Suprapubic skin (tissue), 4 donors: ENCODE measurements at places on chromosomes 1 and 21.

DNA sequence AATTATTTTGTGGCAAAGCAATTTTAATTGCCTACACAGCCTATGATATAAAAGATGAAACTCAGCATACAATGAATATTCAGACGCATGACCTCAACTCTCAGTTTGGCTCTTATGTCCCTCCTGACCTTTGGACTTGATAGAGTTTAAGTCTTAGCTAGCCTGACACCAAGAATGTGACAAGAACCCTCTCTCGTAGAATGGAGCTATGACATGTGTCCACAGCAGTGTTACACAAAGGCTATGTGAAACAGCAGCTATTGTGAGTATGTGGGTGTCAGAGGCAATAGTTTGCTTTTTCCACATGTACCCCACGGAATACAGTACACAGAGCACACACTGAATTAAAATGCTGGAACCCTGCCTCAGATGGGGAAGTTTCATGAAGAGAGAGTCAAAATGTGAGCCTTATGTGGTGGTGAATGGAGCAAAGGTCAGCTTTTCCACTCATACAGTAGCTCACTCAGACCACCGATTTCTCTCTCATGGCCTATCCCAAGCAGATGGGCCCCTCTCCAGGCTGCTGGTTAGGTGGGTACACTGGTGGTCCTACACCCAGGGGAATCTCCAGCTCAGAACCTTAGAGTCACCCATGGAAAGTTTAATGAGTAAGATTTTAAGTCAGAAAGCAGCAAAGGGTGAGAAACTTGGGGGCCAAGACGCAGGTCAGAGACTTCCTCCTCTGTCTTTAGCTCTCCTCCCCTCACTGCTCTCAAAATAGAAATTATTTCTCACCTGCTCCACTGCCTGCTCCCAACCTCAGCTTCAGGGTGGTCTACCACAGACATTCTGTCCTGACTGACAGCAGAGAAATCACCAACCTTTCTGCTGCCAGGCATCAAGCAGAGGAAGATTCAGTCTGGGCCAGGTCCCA, 10.1 kb upstream of the XCL2 start:
- DNase-seq, result no peak

DNA sequence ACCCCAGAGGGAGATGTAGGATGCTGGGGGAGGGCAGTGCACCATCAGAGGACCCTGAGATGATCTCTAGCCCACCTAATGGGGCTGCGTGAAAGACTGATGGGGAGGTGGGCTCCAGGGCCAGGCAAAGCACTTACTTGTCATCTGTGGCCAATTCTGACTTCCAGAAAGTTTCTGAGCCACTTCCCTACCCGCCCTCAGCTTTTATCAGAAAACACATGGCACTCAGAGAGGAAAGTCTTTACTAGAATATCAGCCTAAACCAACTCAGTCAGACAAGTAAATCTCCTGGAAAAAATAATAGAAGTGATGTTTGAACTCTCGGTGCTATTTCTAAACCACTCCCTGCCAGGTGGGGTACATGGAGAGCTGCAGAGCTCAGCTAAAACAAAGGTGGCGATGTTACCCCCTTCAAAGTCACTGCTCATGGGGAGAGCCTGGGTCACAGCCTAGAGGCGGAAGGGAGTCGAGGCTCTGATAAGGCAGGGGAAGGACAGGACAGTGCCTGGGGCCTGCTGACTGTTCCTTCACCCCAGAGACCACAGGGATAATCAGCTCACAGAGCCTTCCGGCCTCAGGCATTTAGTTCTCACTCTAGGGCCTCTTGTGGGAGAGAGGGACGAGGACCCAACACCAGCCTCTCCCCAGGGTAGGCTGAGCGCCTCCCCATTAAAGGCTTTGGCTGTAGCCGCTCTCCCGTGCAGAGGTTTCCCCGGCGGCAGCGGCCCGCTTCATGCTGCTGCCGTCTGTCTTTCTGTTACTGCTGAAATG, 14.2 kb downstream of the SMIM12 start:
- DNase-seq, result no peak

DNA sequence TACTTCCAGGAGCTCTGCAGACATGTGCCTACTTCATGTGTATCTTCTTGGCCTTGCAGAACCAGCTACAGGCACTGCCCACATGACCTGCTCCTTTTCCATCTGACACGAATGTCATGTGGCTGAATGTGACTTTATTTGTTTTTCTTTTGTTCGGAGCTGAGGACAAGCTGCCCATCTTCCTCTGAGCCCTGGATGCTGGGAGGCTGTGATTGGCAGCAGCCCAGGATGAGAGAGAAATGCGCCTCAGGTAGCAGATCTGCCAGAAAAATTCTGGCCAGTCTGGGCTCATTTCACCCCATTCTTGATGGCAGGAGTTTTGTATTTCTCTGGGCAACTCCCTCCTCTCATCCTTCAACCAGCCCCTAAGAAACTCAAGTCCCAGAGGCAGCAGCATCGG, 372.0 kb downstream of the RPS6KC1 start:
- no peak for DNase-seq

DNA sequence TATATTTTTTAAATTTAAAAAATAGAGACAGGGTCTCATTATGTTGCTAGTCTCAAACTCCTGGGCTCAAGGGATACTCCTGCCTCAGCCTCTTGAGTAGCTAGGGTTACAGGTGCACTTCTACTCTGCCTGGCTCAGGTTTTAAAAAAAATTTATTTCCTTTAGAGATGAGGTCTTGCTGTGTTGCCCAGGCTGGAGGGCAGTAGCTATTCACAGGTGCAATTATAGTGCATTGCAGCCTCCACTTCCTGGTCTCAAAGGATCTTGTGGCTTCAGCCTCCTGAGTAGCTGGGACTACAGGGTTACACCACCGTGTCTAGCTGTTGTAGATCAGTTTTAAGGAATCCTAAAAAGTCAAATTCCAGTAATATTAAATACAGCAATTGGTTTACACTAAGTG, 5.0 kb downstream of the RNF11 start:
- DNase-seq, result no peak

GRCh38 chr1:8687538-8687937, 129.9 kb downstream of the RERE start:
- DNase-seq, result no peak

DNA sequence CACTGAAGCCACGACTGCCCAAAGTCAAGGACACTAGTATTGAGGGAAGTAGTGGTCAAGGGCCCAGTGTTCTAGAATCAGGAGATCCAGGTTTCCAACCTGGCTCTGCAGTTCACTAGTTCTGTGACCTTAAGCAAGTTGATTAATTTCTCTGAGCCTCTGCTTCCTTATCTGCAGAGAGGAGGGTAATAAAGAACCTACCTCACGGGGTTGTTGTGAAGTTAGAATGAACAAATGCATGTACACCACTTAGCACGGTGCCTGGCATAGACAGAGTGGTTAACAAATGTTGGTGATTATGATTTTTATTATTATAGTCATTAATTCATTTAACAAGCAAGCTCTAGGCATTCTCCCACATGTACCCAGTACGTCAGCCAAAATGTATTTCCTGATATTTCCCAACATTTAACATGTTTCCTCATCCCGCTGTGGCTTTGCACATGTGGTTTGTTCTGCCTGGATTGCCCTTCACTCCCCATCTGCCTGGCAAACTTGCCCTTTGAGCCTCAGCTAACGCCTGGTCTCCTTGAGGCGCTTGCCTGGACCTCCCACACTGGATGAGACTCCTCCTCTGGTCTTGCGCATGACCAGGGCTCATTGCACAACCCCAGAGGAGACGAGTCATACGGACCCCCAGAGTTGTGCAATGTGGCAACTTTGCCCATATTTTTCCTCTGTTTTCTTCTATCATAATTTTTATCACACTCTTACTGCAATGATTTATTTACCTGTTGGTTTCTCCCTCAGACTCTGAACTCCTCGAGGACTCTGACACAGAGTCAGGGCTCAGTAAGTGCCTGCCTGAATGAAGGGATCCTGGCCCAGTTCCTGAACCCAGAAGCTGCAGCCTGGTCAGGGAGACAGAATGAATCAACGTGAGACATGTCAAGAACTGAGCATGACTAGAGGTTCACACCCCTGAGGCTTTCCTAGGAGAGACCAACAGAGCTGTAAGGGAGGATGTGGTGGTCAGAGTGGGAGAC, 20.7 kb upstream of the MFSD2A start:
- DNase-seq, result peak; percentile 94

GRCh38 chr1:204115116-204115515, 36.7 kb downstream of the ETNK2 start:
- DNase-seq, result no peak

DNA sequence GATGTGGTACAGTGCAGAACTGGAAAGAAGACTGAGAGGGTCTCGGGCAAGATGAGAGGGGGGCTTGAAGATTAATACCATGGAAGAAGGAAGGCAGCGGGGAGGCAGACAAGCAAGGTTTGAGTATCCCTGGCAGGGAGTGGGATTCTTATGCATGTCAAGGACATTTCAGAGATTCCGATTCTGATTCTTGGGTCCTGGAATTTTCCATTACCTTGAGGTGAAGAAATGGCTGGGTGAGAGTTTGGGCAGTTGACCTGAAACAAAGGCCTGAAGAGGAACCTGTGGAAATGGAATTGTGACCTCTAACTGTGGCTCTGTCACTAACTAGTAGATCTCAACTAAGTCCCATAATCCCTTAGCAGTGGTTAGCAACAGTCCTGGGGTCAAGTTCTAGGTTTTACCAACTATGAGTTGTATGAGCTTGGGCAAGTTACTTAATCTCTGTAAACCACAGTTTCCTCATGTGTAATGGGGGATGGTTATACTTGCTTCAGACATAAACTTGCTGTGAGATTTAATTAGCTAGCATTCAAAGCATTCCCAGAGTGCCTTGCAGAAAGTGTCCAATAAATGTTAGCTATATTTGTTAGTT, 8.6 kb upstream of the ACTN2 start:
- no peak for DNase-seq

- no peak for DNase-seq
Observed at GRCh38 chr1:87450136-87450535, 121.5 kb downstream of the LMO4 start.

GRCh38 chr1:33147997-33148314, 33.9 kb downstream of the TRIM62 start:
- DNase-seq, result no peak

DNA sequence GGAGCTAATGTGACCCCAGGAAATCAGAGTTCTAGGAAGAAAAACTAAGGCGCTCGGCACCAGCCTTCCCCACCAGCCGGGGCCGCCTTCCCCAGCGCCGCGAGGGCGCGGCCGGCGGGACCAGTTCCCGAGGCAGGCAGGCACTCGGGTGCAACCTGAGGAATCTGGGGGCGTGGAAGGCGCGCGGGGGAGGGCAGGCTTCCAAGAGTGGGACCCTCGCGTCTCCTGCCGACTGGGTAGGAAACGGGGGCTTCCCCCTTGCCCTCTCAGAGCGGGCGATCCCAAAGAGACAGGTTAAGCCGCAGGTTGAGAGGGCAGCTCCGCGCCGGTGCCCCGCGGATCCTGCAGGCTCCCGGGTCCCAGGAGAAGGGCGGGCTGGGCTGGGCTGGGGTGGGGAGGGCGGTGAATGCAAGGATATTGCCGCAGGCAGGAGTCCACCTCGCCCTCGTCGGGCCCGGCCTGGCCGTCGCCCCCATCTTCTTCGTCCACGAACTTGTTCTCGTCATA, 431 bp downstream of the ARPC5 start:
- DNase-seq, result peak; percentile 81

DNA sequence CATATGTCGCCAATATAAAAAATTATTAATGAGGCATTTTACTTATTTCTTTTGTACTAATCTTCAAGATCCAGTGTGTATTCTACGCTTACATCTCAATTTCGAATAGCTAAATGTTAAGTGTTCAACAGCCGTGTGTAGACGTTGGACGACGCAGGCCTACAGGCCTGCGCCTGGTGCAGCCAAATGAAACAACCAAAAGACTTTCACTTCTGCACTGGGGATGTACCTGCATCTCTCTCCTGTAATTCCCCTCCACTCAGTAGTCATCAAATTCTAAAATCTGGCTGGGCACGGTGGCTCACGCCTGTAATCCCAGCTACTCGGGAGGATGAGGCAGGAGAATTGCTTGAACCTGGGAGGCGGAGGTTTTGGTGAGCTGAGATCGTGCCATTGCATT, 76.8 kb upstream of the HNRNPU start:
- no peak for DNase-seq

DNA sequence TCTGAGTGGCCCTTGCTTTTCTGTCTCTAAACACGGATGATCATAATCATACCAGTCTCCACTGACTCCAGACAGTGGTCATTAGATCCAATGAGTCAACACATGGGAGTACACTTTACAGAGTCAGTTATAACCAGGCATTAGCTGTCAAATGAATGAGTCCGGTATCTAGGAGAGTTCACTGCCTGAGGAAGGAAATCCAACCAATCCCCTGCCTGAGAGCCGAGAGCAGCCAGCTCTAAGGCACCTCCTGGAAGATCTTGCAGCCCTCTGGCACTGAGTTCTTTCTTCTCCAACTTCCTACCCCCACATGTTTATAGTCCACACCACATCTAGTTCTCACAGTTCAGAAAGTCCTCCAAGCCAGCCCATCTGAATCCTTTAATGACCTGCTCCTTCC, 29.4 kb upstream of the RBM15 start:
- no peak for DNase-seq

GRCh38 chr1:111219557-111220286, 7.8 kb upstream of the CHI3L2 start:
- no peak for DNase-seq

GRCh38 chr21:35938446-35938845, 121.9 kb downstream of the SETD4 start:
- no peak for DNase-seq

DNA sequence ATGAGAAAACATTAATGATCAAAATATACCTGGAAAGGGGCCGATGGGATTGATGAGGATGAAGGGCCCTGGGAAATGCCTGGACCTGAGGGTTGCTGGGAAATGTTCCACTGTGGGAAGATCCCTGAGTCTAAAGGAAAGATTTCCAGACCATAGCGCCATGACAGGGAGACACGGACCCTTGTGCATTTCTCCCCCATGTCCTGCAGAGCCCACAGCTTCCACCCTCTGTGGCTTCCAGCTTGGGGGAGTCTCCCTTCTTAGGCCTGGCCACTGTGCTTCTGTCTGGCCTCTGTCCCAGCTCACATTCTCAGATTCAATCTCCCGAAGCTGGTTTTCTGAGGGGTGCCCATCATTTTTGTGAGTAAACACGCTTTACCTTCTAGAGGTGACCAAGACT, 1.0 kb upstream of the PRAMEF12 start:
- no peak for DNase-seq

DNA sequence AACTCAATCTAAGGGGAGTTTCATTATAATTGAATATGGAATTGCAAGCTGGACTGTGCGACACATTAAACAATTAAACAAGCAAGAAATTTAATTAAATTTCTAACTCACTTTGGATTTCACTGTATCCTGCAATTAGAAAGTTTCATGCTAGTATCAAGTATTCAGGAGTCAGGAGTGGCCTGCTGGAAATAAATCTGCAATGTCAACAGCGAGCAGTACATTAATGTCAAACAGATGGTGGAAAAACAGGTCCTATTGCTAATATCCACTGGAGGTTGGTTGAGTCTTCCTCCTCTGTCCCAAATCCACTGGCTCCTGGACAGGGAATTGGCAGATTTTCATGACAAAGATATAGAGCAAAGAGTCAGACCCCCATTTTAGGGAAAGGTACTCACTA, 237.1 kb downstream of the VAV3 start:
- DNase-seq, result no peak

- no peak for DNase-seq
Observed at GRCh38 chr1:24541711-24542346, 14.1 kb upstream of the NCMAP start.
